Stimulated activated CD4-positive, alpha-beta T cell treated with anti-CD3 and anti-CD28 coated beads, Interleukin-1b, Interleukin-23, amount 100 ng/mL, for 1 hour (primary cell): ENCODE measurements at places on chromosomes 5 and 9.

- DNase-seq, result no peak
These were observed 33.4 kb downstream of the RXRA start for GRCh38 chr9:134359493-134360179.

GRCh38 chr5:1910081-1910760 lies 27.5 kb upstream of the IRX4 start:
- no peak for DNase-seq

DNA sequence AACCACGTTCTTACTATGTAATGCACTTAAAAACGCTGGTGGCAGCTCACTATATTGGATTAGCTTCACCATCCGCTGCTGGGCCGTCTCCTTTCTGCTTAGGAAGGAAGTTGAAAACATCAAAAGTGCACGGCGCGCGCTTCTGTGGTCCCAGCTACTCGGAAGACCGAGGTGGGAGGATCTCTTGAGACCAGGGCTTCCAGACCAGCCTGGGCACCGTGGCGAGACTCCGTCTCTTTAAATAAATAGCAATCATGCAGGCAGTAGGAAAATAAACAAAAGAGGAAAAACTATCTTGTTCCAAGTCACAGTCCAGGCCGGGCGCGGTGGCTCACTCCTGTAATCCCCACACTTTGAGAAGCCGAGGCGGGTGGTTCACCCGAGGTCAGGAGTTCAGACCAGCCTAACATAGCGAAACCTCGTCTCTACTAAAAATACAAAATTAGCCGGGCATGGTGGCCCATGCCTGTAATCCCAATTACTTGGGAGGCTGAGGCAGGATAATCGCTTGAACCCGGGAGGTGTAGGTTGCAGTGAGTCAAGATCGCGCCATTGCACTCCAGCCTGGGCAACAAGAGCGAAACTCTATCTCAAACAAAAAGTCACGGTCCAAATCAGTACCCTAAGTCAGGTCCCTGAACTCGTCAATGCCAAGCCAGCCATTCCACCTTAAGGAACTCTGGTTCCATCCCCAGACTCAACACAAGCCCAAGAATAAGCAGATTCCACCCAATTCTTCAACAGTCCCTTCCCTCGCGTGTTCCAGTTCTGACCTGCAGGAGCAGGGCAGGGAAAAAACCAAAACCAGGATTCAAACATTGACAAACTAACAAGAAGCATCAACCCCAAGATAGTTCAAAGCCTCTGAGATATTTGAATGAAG lies 1.0 kb upstream of the GOLGA1 start:
- DNase-seq, result no peak

DNA sequence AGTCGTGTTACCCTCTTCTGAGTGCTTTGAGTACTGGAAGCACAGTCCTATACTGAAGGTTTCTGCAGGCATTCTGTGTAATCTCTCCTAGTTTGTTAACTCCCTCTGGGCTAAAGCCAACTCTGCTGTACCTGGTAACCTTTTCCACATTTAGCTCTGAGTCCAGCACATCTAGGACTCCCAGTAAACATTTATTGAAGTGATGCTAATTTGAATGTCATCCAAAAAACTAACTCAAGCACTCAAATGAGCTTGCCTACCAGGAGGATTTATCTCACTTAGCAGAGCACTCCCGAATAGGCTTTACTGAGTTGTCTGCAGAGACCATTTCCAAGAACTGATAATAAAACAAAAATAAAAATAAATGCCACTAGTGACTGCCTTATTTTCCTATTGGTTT lies 79.5 kb upstream of the NFIB start:
- DNase-seq, result no peak

DNA sequence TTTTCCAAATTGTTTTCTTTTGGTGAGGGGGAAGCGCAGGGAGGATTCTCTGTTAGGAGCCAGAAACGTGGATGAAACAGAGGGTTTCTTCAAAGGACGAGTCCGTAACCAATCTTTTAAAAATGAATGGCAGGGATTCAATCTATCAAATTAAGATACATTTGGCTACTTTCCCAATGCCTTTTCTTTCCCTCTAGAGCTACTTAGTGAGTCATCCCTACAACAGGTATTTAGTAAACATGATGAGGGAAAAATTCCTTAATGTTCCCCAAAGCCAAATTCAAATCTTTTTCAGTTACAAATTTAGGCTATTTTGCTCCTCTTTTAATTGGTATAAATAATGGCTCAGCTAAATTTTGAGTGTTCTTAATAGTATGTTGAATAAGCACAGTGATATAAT lies 366.4 kb upstream of the RIOK2 start:
- DNase-seq, result no peak

- no peak for DNase-seq
These were observed 93.9 kb downstream of the SNX18 start for GRCh38 chr5:54611290-54611951.

GRCh38 chr5:71782771-71783770 lies 64.0 kb downstream of the CARTPT start:
- no peak for DNase-seq

GRCh38 chr5:176611435-176611834 lies 1.5 kb upstream of the GPRIN1 start:
- DNase-seq, result no peak

- no peak for DNase-seq
These were observed 3.0 kb upstream of the IFNW1 start for GRCh38 chr9:21144603-21145002.

GRCh38 chr5:128264564-128265360 lies 181.2 kb downstream of the SLC12A2 start:
- no peak for DNase-seq

DNA sequence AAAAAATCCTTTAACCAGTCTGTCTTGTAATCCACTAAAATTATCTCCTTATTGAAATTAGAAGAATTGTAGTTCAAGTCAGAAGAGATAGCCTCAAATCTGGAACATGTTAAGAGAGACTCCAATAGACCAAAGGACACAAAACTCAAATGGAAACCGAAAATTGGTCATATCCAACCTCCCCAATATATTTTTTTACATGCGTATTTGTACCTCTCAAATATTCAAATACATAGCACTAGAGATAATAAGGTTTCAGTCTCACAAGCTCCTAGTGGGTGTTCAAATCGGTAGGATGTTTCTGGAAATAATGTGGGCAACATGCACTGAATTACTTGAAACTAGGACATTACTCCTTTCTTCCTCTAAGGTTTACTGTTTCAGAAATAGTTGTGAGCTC lies 33.5 kb downstream of the EPB41L4A start:
- DNase-seq, result no peak

DNA sequence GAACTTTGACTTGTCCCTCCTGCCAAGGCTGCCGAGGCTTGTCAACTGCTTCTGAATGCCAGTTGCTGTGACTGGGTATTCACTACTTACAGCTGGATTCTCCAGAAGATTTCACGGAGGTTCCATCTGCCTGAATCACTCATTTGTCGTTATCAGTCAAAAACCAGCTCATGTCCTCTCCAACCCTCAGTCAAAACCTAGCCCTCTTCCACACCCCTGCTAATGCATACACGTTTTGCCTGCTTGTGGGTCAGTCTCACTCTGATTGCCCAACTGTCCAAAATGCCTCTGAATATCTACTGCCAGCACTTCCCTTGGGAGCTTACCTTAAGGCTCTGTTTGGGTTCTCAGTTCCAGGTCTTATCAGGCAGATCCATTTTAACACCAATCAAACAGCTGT lies 238.6 kb upstream of the TMEM161B start:
- DNase-seq, result no peak

DNA sequence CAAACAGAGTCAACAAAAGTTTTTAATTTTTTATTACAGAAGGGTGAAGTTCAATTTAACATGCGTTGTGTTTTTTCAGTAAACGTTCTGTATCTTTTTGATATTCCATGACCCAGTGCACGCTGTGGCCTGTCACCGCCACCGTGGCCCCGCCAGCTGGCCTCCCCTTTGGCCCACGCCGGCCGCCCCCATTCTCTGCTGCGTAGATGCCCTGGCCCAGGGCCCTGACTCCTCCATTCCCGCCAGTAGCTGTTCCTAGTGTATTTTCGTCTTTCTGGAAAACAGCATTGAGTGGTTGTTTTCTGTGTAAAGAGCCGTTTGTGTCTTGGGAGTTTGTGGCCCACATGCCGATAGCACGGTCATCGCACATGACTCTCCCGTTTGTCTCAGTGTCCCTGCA lies 6.1 kb downstream of the RNU6ATAC start:
- DNase-seq, result no peak

DNA sequence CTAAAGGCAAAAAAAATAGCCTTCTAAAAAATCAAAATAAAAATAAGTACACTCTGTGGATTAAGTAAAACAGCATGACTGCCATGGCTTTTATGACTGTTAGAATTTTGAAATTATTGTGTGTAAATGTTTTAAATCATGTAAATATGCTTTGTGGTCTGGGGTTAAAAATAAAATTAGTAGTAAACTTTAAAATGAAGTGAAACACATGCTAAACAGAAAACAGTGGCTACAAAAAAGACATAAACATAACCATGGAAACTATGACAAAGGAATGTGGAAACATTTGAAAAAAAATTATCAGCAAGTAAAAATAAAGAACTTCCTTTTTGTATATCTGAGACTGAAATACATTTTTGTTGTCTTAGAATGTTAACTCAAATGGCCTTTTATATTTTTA lies 134.5 kb upstream of the SPEF2 start:
- DNase-seq, result no peak

GRCh38 chr5:96408210-96408777 lies 24.8 kb downstream of the PCSK1 start:
- DNase-seq, result no peak

DNA sequence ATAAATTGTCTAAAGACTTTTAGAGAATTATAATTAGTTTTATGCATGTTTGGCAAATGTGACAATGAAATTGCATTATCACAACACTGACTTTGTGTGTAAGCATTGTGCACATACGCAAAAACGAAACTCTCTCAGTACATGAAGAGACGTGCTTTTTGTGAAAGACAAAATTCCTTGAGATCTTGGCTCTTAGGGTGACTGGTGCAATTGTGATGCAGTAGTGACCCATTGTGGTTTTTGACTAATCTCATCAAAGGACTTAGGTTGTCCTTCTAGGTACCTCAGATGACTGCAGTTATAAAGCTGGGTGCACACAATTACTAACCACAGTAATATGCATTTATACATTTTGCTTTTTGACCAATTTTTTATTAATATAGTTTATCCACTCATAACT lies 25.3 kb upstream of the TYRP1 start:
- no peak for DNase-seq

DNA sequence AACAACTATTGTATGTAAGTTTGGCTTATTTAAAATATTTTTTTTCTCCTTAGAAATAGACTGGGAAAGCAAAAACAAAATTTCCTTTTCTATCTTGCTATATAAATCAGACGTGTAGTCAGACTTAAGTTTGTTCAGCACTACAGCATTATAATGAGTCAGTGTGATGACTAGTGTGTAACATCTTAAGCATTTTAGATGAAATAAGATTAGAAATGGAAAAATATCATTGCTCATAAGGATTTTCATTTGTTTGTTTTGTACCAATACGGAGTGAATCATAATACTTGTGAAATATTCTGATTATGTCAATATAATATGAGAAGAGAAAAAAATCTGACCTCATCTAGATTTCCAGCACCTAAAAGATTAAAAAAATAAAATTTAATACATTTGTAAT lies 64.7 kb upstream of the RICTOR start:
- DNase-seq, result no peak
